ENCODE measurements at places on chromosomes 1 and 21. TPM values are rescaled to one million over a fixed set of nuclear protein-coding genes. Genes with fewer than 3 reads are reported as not detected.

Gene SEMA6C
- 10.5 TPM for total RNA-seq

Gene LCE1C
- not detected for total RNA-seq

Gene AHDC1
- total RNA-seq = 16.4 TPM

Gene S100A16
- total RNA-seq = 37.8 TPM

Gene LMOD1
- total RNA-seq = 655 TPM

Gene PRR9
- not detected for total RNA-seq

Gene LCE1D
- not detected for total RNA-seq

Gene TMEM240
- total RNA-seq = 35.2 TPM

Gene VCAM1
- 5.5 TPM for total RNA-seq

Gene CLCNKB
- total RNA-seq = not detected

Gene TCHHL1
- not detected for total RNA-seq

Gene ADCY10
- 0.14 TPM for total RNA-seq

Gene NHLH1
- not detected for total RNA-seq

Gene CCDC30
- total RNA-seq = 3.3 TPM

Gene FCRL4
- total RNA-seq = not detected

Gene GNG4
- total RNA-seq = 1.8 TPM

Gene ADAM30
- total RNA-seq = not detected

Gene NTMT2
- not detected for total RNA-seq

Gene SPRR1A
- not detected for total RNA-seq

Gene C8B
- not detected for total RNA-seq

Gene GJC2
- 6.4 TPM for total RNA-seq

Gene PPP1R12B
- 493 TPM for total RNA-seq

Gene PLD5
- total RNA-seq = 0.27 TPM

Gene PROK1
- not detected for total RNA-seq

Gene MATN1
- total RNA-seq = 0.54 TPM

Gene SRSF11
- 248 TPM for total RNA-seq

Gene TMCC2
- total RNA-seq = 6.4 TPM

Gene PSMG1
- 28.5 TPM for total RNA-seq
